ENCODE measurements at places on chromosomes 2 and 18.

GRCh38 chr2:120972286-120972685, 236.6 kb downstream of the GLI2 start:
- DNase-seq, result no peak

- no peak for DNase-seq
Observed at GRCh38 chr2:168495524-168495923, 39.5 kb downstream of the CERS6 start.

DNA sequence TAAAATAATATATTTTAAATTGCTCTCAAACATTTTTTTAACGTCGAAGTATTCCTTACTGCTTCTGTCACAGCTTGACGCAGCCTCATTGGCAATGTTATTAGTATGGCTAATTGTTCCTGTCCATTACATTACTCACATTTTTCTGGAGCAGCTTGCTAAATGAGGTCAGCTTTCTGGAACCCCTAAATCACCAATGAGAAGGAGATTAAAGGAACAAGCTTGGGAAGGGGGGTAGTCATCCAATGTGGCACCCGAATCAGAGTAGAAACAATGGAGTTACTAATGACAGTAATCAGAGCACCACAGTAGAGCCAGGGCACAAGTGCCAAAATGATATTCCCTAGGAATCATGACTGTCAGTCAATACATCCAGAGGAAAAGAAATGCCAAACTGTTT, 5.1 kb downstream of the NEUROD1 start:
- no peak for DNase-seq

DNA sequence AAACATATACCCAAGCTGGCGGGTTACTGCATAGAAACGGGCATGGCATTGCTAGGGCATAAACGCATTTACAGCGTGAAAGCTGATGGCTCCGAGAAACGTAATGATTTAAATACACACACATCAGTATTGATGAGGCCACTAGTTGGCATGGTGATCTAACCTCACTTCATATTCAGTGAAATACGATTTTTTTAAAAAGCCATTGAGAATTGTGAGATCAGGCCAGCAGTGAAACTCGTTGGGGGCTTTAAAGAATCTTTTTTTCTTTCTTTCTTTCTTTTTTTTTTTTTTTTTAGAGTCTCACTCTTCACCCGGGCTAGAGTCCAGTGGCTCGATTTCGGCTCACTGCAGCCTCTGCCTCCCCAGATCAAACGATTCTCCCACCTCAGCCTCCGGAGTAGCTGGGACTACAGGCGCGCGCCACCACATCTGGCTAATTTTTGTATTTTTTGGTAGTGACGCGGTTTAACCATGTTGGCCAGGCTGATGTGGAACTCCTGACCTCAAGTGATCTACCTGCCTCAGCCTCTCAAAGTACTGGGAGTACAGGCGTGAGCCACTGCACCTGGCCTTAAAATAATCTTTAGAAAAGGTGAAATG, 2.4 kb upstream of the SMAD7 start:
- DNase-seq, result no peak

- no peak for DNase-seq
Observed at GRCh38 chr2:204024503-204024902, 87.9 kb downstream of the ICOS start.

GRCh38 chr2:120465989-120466703, 120.2 kb downstream of the INHBB start:
- DNase-seq, result no peak

DNA sequence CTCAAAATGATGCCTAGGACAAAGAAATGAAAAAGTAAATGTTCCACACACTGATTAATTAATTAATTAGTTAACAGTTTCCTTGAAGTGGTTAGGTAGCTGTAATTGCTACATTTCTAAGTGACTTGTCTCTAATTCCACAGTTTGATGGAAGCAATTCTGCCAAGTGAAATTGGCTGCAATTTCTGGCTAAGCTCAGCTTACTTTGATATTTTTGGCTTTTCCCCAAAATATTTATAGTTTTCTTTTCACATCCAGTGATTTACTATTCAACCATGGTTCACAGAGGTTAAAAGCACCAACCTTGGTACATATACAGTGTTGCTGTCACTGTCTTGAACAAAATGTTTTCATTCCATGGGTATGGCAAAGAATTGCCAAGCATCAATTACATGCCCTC, 459.5 kb upstream of the CDH20 start:
- DNase-seq, result no peak

DNA sequence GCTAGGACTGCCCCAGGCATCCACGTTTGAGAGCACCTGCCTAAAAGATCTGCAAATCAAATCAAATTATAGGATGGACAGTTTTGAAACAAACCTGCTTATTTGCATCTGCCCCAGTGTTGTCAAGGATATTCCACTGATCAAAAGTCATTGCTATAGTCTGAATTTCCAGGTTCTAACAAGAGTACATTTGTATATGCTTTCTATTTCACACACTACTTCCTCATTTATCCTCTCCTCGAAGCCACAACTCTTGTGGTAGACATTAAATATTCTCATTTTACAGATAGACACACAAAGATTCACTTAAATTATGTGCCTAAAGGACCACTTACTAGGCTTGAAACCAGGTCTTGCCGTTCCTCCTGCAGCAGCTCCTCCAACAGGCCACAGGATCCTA, 11.9 kb upstream of the TET3 start:
- DNase-seq, result no peak
